ENCODE measurements at places on chromosomes 11 and 22. TPM values are rescaled to one million over a fixed set of nuclear protein-coding genes. Genes with fewer than 3 reads are reported as not detected.

DNA sequence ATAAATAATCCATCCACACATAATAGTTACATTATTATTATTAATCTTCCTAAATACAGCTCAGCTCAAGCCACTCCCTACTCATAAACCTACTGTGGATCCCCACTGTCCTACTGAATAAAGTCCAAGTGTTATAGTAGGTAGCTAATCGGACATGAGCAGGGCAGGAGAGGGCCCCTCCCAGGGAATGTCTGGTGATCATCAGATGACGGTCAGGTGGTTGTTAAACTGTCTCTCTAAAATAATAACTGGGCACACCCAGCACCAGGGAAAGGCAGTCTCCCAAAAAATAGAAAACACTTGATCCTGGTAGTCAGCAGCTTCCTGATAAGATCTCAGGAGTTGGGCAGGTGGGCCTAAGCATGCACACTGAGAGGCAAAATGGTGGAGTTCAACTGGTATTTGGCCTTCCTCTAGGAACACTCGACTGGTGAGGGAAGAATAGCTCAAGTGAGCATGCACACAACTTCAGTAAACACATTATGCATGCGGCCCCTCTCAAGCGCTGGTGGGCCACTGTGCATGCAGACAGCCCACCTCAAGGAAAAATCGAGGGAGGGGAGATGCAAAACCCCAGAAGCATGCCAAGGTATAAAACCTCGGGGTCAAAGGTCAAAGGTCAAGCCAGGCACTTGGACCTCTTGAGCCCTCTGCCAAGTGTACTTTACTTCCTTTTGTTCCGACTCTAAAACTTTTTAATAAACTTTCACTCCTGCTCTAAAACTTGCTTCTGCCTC, 65.0 kb downstream of the LRRC32 start:
- no peak overlapping the region for H3K27ac ChIP-seq
- H3K4me3 ChIP-seq, result no peak overlapping the region
- DNase-seq, result no peak
- no peaks in the 10 kb centered on the region for H3K36me3 ChIP-seq
- no peaks in the 10 kb centered on the region for H3K4me1 ChIP-seq

Gene FGF4
- not detected for total RNA-seq

Gene DEFB131B
- not detected for total RNA-seq

Gene PKDREJ
- not detected for total RNA-seq

Gene PHRF1
- total RNA-seq, result 48.9 TPM

GRCh38 chr22:33909911-33910310, 10.4 kb downstream of the LARGE1 start:
- peaks cover 3% of the 10 kb centered on the region for H3K27me3 ChIP-seq
- H3K36me3 ChIP-seq, result no peaks in the 10 kb centered on the region
- no peak for DNase-seq
